Activated effector memory CD4-positive, alpha-beta T cell treated with Interleukin-2 at 50 U/mL for 16 hours (primary cell): ENCODE measurements at places on chromosomes 12 and 14.

DNA sequence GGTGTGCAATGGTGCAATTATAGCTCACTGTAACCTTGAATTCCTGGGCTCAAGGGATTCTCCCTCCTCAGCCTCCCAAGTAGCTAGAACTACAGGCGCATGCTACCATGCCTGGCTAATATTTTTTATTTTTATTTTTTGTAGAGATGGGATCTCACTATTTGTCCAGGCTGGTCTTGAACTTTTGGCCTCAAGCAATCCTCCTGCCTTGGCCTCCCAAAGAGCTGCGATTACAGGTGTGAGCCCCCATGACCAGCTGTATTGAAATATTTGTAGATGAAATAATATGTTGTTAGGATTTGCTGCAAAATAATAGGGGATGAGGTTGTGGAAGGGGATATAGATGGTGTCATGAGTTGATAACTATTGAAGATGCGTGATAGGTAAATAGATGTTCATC lies 4.9 kb downstream of the KLHL28 start:
- no peak for DNase-seq

DNA sequence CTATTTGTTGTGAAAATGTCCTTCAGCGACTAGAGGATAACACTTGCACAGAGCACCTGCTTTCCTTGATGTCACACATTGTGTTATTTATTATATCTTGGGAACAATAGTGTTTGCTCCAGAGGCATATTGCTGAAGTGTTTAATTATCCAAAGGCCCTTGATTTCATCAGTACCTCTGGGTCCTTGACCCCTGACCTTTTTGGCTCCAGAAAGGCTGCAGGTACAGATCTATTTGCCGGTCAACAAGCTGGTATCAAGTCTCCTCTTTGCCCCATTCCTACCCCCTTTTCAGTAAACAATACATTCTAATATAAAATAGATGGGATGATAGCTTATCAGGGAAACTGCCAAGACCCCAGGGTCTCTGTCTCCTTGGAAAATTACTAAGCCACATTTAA lies 206.8 kb downstream of the DACT1 start:
- no peak for DNase-seq

GRCh38 chr14:51053157-51053556 lies 41.7 kb downstream of the TRIM9 start:
- DNase-seq, result no peak

- DNase-seq, result no peak
These were observed 233.8 kb downstream of the FBXL14 start for GRCh38 chr12:1360441-1361210.

- DNase-seq, result no peak
These were observed 125.4 kb downstream of the CAND1 start for GRCh38 chr12:67394550-67394949.

DNA sequence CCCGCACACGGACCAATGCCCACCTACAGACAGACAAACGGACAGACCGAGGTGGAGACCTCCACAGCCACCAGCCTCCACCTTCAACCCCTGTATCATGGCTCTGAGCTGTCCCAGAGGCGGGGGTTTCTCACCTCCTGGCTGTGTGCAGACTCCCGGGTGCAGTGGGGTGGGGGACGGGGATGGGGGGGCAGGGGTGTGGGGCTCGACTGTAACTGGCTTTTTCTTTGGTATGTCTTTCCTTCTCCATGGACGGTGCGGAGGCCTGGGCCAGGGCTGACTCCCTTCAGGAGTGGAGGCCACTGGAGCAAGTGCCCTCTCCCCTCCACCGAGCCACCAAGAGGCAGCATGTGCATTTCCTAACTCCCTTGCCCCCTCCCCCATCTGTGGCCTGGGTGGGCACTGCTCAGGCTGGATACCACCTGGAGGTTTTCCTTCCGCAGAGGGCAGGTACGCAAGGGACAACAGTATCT lies 122.6 kb downstream of the ESRRB start:
- no peak for DNase-seq

DNA sequence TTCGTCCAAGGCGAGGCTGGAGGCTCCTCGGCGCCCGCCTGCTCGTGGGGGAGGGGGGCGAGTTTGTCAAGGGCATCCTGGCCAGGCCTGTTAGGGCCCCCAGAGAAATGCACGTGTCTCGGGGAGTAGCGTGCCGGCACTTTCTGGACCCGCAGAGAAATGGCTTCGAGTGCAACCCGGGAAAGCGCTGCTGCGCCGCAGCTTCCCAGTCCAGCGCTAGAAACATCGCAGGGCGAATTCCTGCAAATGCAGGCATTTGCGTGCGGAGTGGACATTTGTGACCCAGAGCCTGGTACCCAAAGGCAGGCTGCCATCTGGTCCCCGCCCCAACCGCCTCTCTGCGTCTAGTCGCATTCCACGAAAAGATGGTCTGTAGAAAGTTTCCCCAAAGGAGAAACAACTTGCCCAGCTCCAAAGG lies 756 bp downstream of the LGR5 start:
- DNase-seq, result no peak

GRCh38 chr12:38399711-38400206 lies 83.2 kb downstream of the ALG10B start:
- DNase-seq, result no peak

DNA sequence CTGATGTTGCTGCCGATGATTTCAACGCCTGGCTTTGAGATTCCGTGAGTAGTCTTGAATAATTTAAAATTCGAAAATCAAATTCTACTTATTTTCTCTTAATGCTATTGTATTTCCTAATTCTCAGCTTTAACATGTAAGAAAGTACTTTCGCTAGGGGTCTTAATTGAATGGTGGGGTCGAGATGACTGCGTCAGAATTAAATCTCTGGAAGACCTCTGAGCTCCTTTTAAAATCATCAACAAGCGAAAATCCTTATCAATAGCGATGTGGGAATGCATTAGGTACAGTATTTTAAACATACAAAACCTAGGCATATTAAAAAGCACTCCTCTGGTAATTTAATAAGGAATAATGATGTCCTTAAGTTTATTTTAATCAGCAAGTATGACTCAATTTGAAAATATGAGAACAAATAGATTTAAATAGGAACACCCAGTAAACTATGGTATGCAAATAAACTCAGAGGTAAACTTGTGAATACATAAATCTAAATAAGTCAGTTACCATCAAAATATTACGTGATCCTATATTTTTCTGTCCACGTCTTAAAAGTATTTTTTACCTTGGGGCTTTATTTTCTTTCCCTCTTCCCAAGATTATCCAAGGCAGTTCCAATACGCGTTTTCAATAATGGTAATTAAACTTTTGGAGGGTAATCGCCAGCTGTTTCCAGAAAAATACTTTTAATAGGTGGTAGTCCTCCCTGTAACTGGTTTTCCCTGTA lies 1.4 kb downstream of the FOXA1 start:
- DNase-seq, result no peak

DNA sequence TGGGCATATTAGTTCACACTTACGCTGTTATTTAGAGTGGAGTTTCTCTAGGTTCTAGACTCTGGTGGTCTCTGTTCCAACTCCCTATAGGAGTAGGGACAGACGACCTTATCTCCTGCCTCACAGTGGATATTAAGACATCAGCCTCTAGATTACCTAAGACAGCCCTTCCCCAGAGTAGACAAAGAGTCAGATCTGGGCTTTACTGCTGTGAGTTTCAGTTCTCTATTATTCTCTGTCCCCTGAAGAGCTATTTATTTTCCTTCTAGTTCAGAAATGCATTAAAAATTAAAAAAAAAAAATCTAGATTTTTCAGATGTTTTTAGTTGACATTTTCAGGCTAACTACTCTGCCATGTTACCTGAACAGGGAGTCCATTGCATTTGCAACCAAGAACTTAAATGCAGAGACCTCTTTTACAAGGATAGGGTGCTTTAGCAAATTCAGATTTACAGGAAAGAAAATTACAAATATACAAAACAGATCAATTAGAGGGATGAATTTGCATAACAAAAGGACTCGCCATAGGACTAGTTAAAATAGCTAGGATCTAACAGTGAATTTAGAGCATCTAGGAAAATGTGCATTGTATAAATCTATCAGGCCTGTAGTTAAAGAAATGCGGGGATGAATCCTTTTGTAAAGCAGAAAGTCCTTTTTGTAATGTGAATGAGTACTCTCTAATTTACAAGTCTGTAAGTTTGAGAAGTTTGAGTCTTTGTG lies 381.4 kb downstream of the APAF1 start:
- DNase-seq, result no peak

DNA sequence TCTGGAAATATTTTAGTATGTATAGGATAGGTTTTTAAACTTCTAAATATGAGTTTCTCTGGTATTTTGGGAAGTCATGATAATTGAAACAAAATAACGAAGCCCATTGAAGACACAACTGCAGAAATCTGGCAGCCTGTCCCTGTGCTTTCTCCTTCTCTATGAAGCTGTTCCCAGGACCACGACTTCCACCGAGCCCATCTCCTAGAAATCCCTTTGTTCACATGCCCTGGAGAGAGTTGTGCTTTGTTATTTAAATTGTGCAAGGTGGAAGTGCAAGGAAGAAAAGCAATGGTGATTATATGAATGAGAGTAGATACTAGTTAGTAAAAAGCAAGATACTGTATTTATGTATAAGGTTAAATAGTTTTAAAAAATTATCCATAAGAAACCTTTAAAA lies 32.2 kb downstream of the STK38L start:
- no peak for DNase-seq

DNA sequence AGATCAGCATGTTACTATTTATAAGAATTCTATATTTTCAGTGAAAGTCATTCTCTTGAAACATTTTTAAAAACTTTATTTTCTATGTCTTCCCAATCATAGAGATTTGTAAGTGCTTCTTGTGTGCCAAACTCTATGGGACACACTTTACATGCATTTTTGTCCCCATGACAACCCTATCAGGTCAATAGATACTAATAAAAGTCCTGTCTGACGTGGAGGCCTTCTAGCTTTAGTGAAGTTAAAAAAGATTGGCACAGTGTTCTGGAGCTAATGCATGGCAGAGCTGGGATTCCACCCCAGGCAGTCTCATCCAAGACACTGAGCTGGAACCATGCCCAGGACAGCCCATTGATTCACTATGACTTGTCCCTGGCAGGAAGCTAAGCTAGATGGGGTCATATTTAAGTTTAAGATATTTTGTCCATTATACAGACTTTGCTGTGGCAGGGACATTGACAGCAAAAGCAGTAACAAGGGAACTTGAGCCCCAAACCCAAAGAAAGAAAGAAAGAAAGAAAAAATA lies 28.1 kb downstream of the TTC6 start:
- no peak for DNase-seq

DNA sequence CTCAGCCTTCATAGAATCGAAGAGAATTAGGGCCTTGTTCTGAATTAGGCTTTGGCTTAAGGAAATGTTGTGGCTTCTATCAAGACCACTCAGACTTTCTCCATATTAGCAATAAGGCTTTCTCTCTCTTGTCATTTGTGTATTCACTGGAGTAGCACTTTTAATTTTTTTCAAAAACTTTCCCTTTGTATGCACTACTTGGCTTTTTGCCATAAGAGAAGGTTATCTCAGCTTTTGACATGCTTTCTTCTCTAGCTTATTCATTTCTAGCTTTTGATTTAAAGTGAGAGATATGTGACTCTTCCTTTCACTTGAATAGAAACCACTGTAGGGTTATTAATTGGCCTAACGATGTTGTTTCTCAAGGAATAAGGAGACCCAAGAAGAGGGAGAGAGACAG lies 244.2 kb downstream of the GPHN start:
- DNase-seq, result no peak

DNA sequence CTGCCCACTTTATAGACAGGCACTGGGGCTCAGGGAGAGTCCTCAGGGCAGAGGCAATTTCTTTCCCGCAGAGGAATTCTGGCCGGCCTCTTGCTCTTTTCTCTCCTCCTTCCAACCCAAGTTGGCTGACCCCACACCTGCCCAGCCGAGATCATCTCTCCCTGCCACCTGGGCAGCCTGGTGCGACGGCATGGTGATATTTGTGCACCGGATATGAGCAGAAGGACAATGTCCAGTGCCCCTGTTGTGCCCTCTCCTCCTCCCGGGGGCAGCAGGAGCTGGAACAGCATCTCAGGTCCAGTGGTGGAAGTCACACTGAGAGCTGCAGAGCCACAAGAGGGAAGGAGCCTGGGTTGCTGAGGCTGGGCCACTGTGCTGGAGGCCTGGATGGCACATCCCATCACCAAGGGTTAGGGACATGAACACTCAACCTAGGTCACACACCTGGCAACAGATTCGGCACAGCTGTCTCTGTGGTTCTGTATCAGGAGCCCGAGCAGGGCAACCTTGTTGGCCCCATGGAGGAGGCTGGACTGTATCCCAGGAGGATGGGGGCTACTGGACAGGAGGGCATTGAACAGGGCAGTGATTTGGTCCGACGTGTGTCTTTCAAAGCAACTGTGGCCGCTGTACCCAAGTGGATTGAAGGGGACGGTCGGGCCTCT lies 57.7 kb upstream of the DIO3 start:
- no peak for DNase-seq

- no peak for DNase-seq
These were observed 75.2 kb upstream of the DNM1L start for GRCh38 chr12:32603858-32604257.

DNA sequence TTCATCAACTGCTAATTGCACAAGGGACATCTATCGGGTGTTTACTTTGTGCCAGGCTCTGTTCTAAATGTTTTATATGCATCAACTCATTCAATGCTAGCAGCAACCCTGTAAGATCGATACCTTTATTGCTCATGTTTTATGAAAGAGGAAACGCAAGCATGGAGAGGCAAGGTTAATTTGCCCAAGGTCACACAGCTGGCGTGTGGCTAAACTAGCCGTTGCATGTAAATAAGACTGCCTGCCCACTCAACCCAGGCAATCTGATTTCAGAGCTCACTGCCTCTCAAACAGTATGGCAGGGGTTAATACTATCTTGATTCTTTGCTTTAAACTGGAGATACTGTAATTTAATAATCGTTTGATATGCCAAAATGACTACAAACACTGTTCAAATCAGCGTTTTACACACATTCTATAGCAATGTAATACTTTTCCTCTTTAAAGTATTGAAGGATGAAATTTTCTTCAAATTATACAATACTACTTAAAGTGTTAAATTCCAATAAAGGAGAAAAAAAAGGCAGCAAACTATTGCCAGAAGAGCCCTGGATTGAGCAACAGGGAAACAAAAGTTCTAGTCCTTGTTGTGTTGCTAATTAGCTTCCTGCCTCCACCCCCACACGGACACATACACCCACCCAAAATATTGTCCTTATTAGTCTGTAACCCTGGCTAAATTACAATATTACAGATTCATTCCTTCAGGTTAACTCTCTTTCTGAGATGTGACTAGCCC lies 39.1 kb upstream of the DHRS7 start:
- no peak for DNase-seq
